ENCODE measurements at places on chromosomes 6 and 20. TPM values are rescaled to one million over a fixed set of nuclear protein-coding genes. Genes with fewer than 3 reads are reported as not detected.

The WFDC5 gene
- not detected for total RNA-seq

The PTCHD4 gene
- 2.9 TPM for total RNA-seq

The WTAP gene
- total RNA-seq, result 129 TPM

The TFAP2C gene
- total RNA-seq, result not detected

The YTHDF1 gene
- 21.7 TPM for total RNA-seq

The TTK gene
- total RNA-seq, result 49.8 TPM

The TSPO2 gene
- not detected for total RNA-seq

The PNPLA1 gene
- not detected for total RNA-seq

The ADGB gene
- total RNA-seq, result not detected

The MLN gene
- total RNA-seq, result not detected

The IMPG1 gene
- total RNA-seq, result under 0.01 TPM

The ARMH2 gene
- not detected for total RNA-seq
